Right renal pelvis (tissue), 4 donors: ENCODE measurements at places on chromosomes 5 and 9.

DNA sequence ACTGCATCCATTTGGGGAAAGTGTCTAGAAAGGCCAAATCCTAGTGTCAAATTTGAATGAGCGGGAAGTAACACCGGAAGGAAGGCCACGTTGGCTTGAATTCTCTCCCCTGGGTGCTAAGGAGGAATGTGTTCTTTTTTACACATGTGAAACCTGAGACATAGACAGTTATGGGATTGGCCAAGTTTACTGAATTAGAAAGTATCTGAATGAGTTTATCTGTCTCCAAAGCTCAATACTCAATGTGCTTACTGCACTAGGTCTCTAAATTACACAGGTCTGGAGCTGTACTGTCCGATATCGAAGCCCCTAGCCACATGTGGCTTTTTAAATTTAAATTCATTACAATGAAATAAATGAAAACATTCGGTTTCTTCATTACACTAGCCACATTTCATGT, 6.0 kb downstream of the DMRT1 start:
- DNase-seq = no peak

DNA sequence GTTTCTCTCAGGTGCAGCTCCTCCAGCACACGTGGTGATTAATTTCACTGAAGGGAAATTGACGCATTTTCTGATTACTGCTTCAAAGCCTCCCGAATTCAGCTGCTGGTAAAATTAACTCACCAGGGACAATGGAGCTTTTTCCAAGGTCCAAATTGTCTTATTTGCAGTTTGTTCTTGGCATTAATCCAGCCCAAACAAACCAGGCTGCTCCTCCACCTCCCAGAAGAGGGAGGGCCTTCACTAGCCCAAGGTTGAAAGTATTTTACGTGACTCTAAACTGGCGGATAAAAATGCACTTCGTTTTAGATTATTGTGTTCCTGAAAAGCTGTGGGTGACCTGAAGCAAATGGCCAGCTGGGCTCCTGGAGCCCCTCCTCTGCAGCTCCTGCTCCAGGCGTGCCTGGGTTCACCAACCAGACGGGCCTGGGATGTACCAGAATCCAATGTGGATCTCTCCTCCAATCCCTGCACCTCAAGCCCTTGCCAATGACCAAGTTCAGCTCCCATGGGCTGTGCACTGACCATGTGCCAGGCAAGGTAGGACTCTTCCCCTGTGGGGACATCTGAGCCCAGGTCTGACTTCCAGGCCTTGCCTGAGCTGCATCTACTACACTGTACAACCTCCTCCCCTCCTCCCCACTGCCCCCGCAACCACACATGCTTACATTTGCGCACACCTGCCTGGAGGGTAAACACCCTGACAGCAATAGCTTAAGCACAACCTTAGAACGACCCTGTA, 193.4 kb downstream of the CDK5RAP2 start:
- DNase-seq = no peak

DNA sequence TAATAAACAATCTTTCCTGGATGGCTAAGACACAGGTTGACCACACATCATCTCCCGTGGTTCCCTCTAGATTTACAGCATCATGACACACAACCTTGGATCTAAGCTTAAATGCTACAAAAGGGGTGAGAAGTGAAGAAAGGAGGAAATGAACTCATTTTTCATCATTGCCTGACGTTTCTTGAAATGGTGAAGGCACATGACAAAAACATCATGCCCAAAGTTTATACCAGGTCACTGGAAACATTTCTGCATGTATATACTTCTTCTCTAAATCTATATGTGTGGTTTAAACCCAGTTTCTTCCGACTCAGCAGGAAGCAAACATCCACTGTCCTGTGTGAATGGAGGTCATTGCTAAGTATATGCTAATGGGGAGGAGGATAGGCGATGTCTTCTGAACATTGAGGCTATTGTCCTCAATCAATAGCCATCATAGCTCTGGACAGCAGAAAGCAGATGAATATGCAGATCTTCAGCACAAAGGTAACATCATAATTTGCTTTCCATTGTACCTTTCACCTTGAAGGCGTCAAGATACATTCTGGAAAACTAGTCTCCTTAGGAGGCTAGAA, 137.4 kb downstream of the MED27 start:
- no peak for DNase-seq

GRCh38 chr9:83629433-83630104, 6.6 kb downstream of the IDNK start:
- DNase-seq = no peak
